AG09319 (cell line): ENCODE measurements at places on chromosomes 16 and 17.

DNA sequence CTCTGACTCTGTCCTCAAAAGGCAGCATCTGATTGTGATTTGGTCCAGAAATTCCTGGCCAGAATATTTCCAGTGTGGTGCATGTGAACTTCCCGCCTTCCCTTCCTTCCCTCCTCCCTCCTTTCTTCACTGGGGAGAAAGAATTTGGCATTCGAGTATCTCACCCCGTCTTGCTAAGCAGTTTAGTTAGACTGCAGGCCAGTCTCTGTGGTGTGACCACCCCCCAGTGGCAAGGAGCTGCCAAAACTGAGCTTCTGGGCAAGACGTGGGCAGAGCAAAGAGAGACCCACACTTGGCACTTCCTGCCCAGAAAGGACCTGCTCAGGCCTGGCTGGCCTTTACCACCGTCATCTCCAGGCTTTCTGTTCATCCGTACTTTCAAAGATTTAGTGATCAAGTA lies 36.4 kb downstream of the SNX20 start:
- DNase-seq = peak; percentile 7

DNA sequence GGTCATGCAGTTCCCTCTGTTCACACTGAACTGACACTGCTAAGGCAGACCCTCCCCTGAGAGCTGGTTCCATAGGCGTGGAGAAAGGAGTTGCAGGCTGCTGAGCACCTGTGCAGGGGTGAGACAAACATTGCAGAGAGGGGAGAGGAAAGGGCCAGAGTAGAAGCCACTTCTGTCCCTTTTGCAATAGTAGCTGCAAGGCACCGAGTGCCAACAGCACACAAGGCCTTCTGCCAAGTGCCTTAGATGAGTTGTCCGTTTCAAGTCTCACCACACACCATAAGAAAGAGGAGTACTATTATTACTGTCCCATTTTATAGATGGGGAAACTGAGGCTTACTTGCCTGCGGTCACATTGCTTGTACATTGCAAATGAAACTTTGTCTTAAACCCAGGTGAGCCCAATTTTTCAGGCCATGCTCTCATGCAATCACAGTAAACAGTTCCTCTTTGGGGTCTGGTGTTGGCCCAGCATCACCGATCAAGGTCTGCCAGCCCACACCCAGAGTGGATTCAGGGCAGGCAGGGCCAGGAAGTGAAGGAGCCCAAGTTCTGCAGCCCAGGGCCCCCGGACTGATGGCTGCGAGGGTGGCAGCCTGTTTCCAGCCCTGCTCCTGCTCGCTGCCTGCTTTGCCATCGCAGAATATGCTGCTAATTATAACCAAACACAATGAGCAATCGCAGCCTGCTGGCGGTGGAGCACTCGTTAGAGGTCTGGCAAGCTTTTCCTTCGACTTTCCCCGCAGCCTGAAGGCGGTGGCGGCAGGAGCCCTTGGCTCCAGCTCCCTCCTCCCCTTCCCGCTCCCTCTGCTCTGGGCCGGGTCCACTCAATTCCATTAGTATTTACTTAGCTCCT lies 36.8 kb upstream of the DYNLL2 start:
- DNase-seq = no peak

GRCh38 chr16:50368410-50369132 lies at the start of gene BRD7:
BRD7 (minus strand) TSS chr16:50368988; CDS start chr16:50368774, 214 bp downstream.
- DNase-seq = no peak

DNA sequence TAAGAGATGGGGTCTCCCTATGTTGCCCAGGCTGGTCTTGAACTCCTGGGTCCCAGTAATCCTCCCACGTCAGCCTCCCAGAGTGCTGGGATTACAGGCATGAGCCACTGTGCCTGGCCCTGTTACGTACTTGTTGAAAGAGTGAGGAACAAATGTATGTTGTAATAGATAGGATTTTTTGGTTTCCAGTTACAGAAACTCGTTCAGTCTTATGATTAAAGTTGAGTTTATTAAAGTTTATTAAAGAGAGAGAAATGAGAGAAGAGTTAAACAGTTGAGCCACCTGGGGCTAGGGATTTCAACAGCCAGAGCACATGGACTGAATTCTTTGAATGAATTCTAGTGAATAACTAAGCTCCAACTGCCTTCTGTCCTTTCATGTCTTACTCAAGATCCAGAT lies 3.7 kb downstream of the TADA2A start:
- DNase-seq = no peak

DNA sequence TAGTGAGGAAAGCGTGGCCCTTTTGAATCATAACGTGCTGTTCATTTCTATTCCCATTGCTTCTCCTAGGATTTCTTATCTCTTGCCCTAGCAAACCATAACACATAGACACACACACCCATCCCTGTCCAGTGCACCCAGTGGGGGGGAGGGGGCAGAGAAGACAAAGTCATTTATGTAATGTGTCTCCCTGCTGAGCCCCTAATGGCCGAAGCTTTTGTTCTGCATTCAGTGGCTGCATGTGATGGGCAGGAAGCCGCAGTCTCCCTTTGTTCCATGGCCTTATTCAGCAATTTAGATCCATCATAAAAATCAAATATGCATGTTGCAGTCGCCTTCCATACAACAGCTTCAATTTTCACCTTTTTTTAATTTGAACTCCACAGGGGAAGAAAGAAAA lies 325.4 kb downstream of the ZFHX3 start:
- DNase-seq = no peak

DNA sequence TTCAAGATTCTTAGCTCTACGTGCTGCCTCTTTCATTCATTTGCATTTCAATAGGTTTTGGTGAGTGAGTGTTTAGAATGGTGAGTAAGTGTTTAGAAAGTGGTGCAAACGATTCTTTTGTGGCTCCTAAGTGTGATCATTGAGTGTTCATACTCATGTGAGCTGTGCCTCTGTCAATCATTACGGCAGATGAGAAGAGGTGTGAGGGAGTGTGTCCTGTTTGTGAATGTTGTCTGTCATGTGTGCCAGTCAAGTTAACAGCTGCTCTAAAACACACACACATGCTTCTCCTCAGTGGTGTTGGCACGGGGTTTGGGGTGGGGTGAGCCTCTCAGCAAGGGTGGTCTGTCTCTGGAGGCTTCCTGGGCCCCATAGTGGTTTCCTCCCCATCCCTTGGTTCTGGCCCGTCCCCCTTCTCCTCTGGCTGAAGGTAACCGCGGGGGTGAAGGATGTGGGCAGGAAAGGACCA lies 11.4 kb downstream of the MYL4 start:
- no peak for DNase-seq

- no peak for DNase-seq
These were observed 21.9 kb downstream of the PLEKHG4 start for GRCh38 chr16:67301080-67301782.

GRCh38 chr16:77869997-77870813 lies 81.8 kb downstream of the VAT1L start:
- no peak for DNase-seq

DNA sequence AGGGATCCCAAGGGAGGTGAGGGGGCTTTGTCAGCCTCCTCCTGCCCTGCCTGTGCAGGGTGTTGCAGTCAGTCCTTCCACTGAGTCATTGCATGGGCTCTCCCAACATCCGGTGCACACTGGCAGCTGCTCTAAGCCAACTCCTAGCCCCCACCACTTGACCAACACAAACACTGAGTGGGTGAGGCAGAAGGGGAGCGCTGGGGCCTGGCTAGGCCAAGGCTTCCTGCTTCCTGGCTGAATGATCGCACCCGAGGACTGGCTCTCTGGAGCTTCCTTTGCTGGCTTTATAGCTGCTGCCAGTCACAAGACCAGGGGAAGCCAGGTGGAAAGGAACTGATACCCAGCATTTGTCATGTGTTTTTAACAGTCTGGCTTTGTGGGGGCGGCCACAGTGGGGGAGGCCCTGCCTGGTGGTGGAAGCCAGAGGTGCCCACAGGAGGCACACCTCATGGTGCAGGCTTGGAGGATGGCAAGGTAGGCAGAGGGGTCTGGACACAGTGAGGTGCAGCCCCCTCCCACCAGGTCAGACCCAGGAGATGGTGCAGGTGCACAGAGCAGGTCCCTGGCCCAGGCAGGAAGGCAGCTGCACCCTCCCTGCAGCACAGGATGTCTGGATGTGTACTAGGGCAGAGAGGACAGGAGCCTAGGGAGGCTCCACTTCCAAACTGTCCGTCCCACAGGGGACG lies 6.8 kb downstream of the MPG start:
- peak; percentile 71 for DNase-seq

GRCh38 chr17:40633871-40634270 lies 13.7 kb downstream of the SMARCE1 start:
- no peak for DNase-seq

DNA sequence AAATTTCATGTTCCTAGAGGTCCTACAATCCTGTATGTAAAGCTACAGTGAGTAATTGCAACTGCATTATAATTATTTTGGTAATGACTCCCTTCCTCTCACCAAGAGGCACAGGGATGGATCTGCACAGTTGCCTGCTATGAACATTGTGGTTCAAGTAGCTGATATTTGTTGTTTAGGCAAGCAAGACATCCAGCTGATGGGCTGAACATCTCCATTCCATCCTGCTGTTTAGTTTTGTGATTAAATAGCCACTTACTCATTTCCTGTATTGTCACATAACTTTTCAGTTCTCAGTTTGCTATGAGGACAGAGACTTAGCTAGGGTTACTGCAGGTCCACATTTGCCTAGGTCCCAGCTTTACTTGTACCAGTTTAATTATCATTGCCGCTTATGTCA lies 181.2 kb upstream of the TBX2 start:
- DNase-seq = no peak

DNA sequence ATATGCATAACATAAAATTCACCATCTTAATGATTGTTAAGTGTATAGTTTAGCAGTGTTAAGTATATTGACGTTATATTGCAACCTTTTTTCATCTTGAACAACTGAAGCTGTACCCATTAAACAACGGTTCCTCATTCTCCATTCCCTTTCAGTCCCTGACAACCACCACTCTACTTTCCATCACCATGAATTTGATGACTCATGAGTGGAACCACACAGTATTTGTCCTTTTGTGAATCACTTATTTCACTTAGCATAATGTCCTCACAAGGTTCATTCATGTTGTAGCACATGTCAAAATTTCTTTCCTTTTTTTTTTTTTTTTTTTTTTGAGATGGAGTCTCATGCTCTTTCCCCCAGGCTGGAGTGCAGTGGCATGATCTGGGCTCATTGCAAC lies 46.0 kb downstream of the HOXB1 start:
- no peak for DNase-seq

GRCh38 chr16:81443688-81444447 lies 740 bp upstream of the CMIP start:
- no peak for DNase-seq

DNA sequence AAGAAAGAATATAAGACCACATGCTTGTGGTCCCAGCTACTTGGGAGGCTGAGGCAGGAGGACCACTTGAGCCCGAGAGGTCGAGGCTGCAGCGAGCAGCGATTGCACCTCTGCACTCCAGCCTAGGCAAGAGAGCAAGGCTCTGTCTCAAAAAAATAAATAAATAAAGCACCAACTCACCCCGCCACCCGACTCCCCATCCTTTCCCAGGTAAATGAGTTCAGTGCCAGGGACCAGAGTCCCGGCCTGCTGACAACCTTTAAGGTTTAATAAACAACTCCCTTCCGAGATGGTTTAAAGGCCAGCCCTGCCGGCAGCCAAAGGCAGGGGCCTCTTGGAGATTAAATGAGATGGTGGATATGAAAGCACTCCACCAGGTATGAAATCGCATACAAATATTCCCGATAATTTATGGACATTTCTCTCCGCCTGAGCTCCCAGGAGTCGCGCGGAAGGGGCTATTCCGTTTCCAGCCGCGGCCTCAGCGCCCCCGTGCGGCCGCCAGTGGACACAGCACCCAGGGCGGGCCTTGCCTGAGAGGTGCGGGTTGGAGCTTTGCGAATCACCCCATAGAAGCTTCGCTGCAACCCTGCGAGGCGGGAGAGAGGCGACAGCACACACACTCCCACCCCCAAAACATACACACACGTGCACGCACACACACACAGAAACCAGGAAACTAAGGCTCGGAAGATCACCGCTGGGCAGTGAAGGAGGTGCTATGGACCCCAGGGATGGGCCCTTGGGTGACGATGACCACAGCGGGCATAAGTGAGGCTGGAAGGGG lies 4.0 kb upstream of the RPL38 start:
- no peak for DNase-seq
